ENCODE measurements at places on chromosomes 5 and 9.

GRCh38 chr5:5140479-5141338 is 579 bp downstream of the ADAMTS16 start:
- DNase-seq = no peak

DNA sequence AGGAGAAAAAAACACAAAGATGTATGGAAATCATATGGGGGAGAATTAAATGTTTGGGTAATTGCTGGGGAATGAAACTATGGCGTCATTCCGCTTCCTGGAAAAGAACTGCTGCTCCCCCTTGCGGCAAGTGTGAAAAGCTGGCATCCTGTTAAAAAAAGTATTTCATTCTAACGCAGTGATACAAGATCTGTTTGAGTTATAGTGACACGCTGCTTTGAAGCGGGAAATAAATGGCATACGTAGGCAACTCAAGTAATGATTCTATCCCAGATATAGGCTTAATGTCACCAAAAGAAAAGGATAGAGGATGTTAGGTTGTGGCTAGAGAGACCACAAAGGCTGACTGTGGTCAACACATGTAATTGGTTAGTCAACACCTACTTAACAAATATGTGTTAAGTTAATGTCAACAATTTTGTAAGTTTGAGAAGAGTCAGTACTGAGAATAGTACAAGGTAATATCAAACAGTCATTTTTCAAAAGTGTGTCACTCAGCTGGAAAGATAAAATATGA is 70.2 kb upstream of the ALDH1A1 start:
- peak; percentile 86 for DNase-seq

- no peak for DNase-seq
These were observed 29.8 kb upstream of the MSX2 start for GRCh38 chr5:174694611-174695010.

DNA sequence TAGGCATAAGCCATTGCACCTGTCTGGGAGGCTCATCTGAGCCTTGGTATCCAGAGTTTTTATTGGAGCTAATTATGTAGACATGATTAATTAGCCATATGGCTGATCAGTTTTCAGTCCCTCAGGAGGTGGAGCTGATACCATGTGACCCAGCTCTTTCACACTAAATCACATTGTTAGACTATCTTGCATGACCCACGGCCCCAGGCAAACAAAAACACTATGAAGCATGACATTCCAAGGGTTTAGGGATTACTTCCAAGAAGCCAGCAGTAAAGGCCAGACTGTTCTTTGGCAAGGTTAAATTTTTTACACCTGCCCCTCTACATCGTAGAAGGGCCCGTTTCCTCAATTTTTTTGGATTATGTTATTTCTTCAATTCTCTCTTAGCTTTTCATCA is 5.0 kb upstream of the C5orf24 start:
- DNase-seq = peak; percentile 62

DNA sequence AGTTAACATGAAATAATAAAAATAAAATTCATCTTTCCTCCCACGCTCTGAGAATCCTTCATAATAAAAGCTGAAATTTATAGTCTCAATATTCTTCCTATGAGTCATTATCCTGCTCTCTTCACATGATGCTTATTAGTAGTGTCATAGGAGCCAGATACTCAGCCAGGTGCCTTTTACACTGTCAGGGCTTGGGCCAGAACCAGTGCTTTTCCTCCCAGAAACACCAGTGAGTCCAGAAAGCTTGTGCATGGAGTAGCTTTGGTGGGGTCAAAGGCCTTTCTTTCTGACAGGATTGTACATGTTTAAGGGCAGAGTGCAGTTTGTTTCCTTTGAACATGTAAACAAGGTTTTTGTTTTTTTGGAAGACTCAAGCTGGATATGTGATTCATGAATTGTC is 6.8 kb downstream of the LSM11 start:
- no peak for DNase-seq

DNA sequence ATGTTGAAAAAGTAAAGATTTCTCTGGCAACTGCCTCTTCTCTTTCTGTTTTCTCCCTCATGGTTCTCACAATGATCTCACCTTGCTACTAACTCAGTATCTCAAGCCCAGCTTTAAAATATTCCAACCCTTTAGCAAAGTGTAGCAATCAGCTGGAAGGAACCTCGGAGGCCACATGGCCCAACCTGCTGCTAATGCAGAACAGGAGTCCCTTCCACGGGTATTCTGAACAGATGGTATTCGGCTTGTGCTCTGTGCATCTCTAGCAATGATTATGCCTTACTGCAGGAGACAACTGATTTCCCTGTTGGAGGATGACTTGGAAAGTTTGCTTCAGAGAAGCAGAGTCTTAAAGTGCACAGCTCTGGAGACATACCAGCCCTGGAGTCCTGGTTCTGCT is 151.8 kb upstream of the PPP1R2B start:
- no peak for DNase-seq

DNA sequence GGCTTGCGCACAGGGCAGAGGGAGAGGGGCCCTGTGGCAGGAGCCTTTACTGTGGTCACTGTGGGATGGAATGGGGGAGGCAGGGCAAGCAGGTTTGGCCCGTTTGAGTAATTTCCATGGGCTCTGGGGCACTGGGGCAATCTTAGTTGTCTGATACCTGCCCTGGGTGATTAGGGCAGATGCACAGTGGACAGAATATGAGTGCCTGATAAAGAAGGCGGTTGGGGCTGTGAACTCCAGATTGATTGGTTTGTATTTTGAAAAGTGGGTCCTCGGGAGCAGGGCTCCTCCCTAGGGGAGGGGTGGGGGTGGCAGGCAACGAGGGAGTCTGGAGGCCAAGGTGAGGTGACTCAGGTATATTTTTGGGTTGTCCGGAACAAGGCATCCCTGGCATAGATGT is 247.5 kb downstream of the NSG2 start:
- DNase-seq = no peak

DNA sequence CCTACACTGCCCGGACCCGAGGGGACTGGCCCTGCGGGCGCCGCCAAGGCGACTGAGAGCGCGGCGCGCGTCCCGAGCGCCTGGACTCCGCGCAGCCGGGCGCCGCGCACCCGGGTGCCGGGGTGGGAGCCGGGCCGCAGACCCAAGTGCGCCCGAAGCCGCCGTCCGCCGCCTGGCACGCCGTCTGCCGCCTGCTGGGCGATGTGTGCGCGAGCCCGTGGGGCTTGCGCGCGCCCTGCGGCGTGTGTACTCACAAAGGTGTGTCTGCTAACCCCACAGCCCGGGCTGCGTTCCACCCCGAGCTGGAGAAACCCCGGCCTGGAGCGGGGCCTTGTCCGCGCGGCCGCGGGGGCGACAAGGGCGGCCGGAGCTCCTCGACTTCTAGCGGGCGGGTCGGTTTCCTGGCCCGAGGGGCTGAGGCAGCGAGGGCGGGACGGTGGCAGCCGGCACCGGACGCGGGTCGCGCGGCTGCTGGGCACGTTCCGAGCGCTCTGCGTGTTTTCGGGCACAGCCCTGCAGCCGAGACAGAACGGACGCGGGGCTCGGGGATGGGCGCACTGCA is 1.1 kb upstream of the ZSWIM6 start:
- peak; percentile 68 for DNase-seq

GRCh38 chr5:142863856-142864255 is 93.7 kb downstream of the ARHGAP26 start:
- no peak for DNase-seq

GRCh38 chr5:1527533-1528205 is 3.9 kb upstream of the LPCAT1 start:
- DNase-seq = no peak

- no peak for DNase-seq
These were observed 83.9 kb downstream of the SPOCK1 start for GRCh38 chr5:137415231-137415681.

DNA sequence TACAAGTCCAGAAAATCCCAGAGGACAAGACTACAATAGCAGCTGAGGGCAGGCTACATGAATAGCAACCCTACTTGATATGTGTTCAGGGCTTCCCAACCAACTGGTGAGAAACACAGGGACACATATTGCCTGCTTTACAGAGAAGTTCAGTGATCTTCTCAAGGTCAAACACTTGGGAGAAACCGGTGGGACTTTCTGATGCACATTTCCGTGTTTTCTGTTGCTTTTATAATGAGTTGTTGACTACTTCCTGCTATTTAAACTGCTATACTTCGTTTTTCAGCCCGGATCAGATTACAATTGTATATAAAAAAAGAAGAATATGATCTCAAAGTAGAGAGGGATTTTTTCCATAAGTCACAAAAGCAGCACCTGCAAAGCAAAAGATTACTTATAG is 175.1 kb downstream of the SNX18 start:
- no peak for DNase-seq

- DNase-seq = no peak
These were observed 29.7 kb upstream of the RNU6ATAC start for GRCh38 chr9:134193912-134194535.

- no peak for DNase-seq
These were observed 1.2 kb downstream of the TENT4A start for GRCh38 chr5:6714226-6715041.

DNA sequence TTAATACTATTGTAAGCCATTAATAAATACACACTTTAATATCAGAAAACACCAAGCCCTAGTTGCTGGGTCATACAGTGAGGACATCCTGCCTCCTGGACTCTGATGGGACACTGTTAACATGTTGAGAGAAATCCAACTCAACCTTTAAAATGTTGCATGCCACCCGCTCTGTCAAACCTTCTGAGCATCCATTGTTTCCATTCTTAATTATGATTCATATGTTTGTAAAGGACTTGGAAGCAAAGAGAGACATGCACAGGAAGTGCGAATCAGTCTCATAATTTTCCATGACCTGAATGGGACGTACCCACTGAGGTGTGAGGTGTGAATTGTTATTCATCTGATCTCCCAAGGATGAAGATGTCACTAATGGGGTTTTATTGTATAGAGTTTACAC is 186.4 kb downstream of the CAAP1 start:
- no peak for DNase-seq

GRCh38 chr5:96297290-96297689 is 135.8 kb downstream of the PCSK1 start:
- no peak for DNase-seq

DNA sequence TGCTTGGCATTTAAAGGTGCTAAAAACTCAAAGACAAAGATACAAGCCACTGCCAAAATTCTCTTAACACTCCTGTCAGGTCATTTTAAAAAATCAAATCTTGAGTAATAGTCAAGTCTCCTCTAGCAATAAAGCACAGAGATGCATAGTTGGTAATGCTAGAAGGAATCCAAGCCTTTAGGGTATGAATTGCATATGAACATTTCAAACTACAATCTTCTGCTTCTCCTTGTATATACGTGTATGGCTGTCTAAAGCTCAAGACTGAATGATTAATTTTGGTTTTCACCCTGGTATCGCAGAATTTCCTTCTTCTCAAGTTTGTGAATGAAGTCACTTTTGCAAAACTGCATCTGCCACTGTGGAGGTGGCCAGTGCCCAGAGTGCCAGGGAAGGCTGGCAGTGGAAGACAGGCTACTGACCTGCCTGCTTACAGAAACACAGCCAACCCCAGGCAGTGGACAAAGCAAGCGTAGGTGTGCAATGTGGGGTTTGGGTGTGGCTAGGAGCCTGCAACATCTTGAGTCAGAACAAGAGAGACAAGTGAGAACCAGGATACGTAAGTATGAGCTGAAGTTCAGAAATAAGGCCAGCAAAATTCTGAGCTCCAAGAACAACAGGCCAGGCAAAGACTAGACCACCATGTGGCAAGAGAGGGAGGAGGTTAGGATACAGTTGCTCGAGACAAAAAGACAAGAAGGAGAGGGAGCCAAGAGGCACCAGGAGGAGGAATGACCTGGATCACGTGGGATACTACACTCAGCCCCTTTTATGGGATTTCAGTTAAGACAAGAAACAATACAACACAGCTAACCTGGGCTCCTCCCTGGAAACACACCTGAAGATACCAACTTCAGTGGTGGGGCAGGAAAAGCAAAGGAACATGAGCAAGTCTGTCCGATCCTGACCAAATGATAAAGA is 22.6 kb downstream of the MYO10 start:
- no peak for DNase-seq
